ENCODE measurements at places on chromosomes 11 and 22.

DNA sequence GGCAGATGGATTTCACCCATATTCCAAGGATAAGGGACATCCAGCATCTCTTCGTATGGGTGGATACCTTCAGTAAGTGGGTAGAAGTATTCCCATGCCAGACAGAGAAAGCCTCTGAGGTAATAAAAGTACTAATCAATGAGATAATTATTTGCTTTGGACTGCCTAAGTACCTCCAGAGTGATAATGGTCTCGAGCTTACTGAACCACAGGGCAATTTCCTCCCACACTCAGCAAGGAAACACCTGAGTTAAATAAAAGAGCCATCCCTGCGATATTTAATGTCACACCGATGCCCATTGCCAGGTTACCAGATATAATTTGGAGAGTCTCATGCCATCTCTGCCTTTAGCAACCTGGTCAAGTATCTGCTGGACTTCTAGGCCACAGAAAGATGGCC is 70.6 kb upstream of the MPEG1 start:
- DNase-seq: no peak

DNA sequence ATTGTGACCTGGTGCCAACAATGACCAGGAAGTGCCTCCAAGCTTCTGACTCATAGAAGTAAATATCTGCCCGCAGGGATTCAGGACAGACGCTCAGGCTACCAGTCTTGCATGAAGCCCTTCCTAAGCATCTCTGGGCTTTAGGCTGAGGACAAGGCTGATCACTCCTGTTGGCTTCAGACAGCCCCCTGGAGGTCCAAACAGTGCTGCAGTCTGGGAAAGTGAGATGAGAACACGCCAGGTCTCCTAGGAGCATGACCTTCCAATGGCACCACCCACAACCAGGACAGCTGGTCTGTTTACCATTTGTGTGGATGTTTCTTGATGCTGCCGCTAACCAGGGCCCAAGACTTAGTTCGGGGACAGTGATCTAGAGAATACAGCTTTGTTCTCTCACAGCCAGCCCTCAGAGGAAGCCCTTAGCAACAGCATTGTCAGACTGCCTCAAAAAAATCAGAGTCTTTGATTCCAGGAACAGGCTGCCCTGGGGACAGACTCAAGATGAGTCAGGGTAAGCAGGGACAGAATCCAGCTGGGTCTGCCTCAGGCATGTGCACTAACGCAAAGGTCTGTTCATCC is 111.2 kb downstream of the ZNF280B start:
- no peak for DNase-seq

DNA sequence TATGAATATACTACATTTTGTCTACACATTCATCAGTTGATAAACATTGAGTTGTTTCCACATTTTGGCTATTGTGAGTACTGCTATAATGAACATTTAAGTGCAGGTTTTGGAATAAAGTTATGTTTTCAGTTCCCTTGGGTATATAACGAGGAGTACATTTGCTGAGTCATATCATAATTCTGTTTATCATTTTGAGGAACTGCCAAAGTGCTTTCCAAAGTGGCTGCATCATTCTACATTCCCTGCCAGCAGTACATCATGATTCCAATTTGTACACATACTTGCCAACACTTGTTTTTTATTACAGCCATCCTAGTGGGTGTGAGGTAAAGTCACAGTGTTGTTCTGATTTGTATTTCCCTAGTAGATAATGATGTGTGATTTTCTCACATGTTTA is 1458.6 kb upstream of the TENM4 start:
- DNase-seq: no peak

- no peak for DNase-seq
Observed at GRCh38 chr11:131938351-131938751, 567.9 kb downstream of the NTM start.

DNA sequence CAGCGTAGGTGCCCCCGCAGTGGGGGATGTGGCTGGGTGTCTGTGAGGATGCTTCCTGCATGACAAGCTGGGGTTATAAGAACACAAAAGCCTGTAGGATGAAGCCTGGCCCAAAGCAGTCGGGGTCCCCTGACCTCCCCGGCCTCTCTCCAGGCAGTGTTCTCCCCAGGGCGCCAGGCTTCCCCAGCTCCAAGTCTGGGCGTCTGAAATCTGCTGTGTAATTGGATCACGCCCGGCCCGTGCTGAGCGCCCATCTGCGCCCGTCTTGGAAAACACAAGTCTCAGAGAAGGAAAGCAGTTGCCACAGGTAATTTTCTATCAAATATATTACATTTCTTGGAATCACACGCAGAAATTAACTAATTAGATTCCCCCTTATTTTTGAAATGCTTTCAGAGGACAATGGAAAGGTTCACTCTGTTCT is 233.3 kb downstream of the CTTN start:
- DNase-seq: no peak

- DNase-seq: no peak
Observed at GRCh38 chr11:76026281-76026680, 180.0 kb downstream of the WNT11 start.

GRCh38 chr11:106879832-106880546 is 138.3 kb downstream of the GUCY1A2 start:
- no peak for DNase-seq

GRCh38 chr11:119085437-119085847 is 761 bp downstream of the HMBS start:
- DNase-seq: no peak

- no peak for DNase-seq
Observed at GRCh38 chr11:86219311-86220193, 25.0 kb upstream of the EED start.

DNA sequence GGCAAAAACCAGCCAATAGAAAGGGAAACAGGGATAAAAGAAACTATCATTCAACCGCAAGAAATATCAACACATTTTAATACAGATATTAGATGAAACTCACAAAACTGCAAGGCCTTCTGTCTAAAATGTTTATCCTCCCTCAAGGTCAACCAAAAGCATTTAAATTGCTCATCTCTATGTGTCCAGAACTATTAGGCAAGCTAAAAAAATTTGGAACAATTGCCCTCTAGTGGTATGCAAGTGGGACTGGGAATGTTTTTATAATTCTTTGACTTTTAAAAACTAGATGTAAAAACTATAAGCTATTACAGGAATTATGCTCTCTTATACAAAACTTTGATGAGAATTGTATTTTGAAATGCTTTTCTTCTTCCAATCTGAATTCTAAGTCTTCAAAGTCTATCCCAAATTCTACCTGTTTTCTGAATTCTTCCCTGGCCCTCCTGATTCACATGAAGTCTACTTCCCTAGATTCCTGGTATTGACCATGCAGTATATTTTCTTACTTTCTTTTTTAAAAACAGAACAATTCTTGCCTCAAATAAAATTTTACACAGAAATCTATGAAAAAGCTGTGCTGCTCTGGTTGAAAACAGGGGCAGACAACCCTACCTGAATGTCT is 4.9 kb downstream of the CWC15 start:
- DNase-seq: no peak

DNA sequence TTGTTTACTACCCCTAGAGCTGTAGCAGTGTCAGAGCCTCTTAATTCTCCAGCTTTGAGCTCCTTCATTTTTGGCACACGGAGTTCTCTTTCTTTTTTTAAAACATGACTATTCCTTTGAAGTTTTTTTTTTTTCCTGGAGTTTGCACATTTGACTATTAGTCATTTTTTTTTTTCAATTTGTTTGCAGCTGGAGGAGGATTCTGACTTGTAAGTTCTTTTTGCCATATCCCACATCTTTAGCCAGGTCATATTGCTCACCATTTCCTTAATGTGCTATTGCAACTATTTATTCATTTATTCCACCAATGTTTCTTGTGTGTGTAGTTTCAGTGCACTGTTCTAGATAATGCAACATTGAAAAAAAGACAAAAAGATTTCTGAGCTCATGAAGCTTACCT is 166.3 kb upstream of the ARHGAP20 start:
- no peak for DNase-seq

GRCh38 chr22:46798366-46799350 is 36.2 kb downstream of the TBC1D22A start:
- DNase-seq: peak; percentile 20

- no peak for DNase-seq
Observed at GRCh38 chr11:77065878-77066228, 918 bp upstream of the CAPN5 start.

DNA sequence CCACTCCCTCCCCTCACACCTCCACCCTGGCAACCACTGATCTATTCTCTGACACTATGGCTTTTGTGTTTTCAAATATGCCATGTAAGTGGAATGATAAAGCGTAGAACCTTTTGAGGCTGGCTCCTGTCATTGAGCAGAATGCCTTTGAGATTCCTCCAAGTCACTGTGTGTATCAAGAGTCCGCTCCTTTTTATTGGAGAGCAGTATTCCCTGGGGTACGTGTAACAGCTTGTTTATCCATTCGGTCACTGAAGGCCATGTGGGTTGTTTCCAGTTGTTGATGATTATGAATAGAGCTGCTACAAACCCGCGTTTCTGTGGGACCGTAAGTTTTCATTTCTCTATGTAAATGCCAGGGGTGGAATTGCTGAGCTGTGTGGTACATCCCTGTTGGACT is 10.3 kb downstream of the TP53I11 start:
- no peak for DNase-seq

DNA sequence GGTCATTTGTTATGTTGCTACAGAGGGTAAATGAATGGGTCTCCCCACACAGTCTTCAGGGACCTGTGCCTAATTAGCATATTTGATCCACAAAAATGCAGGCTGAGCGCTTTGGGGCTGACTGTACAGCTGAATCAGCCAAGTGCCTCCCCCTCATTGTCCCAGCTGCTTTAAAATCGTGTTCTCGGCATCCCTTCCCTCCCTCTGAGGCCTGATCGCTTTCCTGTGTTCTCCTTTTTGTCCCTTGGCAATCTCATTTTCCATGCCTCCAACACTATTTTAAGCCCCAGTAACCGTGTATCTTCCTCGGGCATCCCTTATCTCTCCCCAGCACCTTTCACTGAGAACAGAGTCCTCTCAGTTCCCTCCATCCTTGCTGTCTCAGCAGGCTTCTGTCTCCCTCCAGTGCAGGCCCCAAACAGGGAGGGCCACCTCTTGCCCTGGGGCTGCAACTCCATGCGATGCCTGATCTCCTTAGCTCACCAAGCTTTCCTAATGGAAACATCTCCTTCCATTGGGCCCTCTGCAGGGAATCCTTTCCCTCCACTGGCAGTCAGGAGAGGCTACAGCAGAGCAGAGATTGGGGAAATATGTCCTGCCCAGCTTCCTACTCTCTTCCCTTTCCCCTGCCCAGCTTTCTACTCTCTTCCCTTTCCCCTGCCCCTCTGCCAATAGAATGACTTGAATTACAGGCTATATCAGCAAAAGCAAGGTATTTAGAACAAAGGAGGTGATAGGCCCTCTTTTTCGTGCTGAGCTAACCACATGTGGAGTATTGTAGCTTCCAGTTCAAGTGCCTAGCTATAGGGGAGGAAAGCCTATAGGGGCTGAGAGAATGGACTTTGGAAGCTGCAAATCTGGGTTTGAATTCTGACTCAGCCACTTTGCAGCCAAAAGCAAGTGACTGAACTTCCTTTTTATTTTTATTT is 13.8 kb downstream of the UQCR10 start:
- DNase-seq: no peak

DNA sequence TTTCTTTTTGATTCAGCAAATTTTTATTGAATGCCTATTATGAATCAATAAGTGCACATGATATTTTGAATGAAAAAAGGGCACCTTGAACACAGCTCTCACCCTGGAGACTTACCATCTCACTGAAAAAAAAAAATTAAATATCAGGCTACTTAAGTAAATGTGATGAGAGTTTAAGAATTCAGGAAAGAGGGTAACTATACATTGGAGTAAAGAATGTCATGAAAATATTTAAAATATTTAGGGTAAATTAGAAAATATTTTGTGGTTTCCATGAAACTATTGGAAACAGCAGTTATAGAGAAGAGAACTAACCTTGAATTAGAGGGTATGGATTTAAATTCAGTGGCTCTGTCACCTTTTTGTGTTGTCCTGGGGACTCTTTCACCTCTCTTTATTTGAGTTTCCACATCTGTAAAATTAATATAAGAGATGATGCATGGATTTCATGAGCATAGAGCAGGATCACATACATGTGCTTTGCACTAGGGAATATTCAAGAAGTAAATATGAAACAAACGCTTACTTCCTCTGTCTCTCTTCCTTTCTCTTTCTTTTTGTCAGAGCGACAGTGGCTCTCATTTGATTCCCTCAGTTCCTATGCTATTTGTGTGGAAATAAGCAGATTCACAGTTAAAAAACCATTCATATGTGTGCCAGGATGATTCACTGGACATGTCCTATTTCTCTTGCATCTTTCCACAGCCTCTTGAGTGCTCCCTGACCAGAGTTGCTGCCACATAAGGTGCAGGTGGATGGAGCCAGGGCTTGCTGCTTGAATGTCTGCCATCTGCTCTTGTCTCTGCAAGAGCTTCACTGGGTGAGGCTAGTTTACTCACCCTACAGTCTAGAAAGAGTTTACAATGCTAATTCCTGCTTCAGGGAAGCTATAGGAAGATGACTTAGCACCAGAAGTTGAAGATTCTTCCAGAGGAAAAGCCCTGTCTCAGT is 533.1 kb downstream of the ETS1 start:
- DNase-seq: no peak

DNA sequence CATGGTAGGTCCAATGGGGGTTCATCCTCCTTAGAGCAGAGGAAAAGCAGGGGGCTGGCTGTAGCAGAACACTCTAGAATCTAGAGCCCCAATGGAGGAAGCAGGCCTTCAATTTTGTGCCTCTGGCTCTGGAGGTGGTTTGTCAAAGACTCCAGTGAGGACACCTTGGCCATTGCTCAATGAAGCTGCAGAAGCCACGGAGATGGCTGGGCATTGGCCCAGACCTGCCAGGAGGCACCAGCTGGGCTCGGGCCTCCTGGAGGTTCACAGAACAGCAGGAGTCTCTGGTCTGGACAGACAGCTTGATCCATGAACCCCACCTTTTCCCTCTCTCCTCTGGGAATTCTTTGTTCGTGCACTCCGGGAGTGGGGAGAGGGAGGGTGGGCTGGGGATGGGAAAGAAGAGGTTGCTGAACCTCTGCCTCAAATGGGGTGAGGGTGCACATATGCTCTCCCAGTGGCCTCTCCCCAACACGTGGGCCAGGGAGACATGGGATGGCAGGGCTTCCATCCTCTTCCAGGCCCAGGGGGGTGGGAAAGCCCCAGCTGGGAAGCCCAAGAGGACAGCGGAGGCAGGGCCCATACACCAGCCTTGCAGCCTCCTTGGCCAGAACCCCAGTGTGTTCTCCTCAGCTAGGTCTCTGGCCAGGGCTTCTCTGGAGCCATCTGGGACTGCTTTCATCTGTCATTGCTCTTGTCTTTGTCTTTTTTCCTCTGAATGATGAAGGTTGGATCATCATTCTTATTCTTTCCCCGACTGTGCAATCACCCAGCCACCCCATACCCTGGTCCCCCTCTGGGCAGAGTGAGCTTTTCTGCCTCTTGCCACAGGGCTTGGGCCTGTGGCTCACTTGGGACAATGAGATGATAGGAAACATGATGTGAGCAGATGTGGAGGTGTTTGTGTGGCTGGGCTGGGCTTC is 1019.4 kb downstream of the BRD1 start:
- no peak for DNase-seq

GRCh38 chr11:112995423-112996090 is 34.3 kb downstream of the NCAM1 start:
- DNase-seq: no peak

GRCh38 chr11:78419327-78419726 is 1.7 kb upstream of the GAB2 start:
- DNase-seq: no peak

All from NCI-H1930 (cell line).